OCI-M1 (cell line): ENCODE measurements at places on chromosomes 2 and 18.

GRCh38 chr18:45621061-45621511, 5.8 kb downstream of the SLC14A2 start:
- DNase-seq: peak; percentile 82

- DNase-seq: no peak
Measured at GRCh38 chr2:221330436-221330835, 241.7 kb downstream of the EPHA4 start.

GRCh38 chr2:85804583-85804982, 50.8 kb downstream of the ATOH8 start:
- DNase-seq: peak; percentile 29

DNA sequence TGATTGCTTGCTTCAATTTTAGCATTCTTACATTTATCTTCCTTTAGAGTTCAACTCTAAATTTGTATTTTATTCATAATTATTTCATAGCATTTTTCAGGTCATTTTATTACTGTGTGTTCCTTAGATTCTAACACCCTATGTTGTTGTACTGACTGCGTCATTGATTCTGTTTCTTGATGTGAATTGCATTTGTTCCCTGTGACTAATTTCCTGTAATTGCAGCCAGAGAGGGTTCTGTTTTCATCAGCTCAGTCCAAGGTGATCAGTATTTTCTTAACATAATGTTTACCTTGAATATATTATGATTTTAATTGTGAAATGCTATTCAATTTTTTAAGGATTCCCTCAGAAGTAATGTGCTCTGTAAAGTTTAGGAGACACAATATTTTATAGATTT, 970.2 kb upstream of the PIK3C3 start:
- DNase-seq: no peak

- DNase-seq: no peak
Measured at GRCh38 chr2:159186462-159186861, 100.0 kb downstream of the WDSUB1 start.

- peak; percentile 89 for DNase-seq
Measured at GRCh38 chr2:187547353-187547979, 6.8 kb downstream of the TFPI start.

- DNase-seq: no peak
Measured at GRCh38 chr2:149556452-149556851, 31.1 kb downstream of the MMADHC start.

- DNase-seq: no peak
Measured at GRCh38 chr18:50183556-50183955, 11.4 kb downstream of the MYO5B start.

DNA sequence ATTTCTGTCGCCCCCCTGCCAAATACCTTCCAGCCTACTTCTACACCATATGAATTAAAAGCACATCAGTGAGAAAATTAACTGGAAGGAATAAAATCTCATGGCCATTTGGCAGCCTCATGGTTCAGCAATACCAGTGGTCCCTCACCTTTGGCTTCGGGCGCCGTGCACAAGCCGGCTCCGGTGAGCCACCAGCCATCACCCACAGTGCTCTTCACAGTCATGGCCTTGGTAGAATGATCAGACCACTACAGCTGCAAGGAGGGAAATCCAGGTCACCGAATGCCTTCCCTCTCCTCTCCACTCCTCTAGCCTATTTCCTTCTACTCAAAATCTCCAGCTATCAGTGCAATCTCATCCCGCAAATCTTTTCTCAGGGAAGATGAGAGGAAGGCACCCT, 239.1 kb downstream of the C1D start:
- DNase-seq: no peak

DNA sequence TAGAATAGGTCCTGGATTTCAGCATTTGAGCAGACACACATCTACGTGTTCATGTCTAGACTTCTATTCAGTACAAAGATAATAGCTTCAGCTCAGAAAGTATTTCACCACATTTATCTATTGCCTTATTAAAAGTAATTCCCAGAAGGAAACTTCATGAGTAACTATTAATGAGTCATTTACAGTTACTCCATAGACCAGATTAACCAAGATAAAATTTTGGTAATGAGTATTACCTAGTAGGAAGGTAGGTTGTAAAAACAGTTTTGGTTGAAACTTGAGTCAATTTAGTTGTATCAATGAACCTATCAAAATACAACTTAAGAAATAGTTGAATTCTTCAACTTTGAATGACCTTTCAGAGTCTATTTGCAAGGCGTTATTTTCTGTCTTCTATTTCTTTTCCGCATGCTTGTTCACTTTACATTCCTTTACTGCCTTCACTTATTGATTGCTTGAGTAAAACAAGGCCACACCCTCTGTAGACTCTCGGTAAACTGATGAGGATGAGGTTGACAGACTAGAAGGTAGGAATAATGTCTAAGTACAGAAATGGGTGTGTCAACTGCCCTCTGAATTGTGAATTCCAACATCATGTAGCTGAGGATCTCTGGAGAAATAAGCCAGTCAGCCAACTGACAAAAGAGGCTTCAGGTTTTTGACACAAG, 1165.6 kb upstream of the ZEB2 start:
- no peak for DNase-seq

DNA sequence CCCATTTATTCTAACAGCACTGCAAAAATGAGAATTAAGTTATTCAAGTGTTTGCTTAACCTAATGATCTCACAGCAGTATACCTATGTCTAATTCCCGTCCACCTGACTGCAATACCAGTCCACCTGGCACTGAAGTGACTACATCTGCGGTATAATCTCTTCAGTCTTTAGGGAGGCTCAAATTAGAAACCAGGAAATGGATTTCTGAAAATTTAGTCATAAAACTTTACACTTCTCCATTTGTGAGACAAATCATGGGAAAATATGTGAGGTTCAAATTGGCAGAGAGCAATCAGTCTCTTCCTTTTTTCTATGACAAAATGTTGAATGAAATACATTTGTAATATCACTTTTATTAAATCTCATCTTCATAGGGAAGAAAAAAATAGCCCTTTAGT, 33.0 kb downstream of the FTCDNL1 start:
- DNase-seq: no peak

DNA sequence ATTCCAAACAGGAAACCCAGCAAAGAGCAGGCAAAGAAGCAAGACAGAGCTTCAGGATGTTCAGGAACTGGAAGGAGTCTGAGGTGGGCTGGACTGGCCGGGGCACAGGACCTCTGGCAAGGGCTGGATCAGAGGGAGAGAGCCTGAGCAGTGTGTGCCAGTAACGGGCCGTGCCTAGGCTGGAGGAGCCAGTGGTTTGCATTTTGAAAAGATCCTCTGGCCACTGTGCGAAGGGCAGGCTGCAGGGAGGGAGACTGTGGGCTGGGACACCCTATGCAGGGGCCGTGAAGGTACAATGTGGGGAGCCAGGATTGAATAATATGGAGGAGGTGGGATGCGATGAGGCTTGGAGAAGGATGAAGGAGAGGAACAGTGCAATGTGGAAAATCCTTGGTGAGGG, 6.2 kb upstream of the SDC1 start:
- DNase-seq: no peak

DNA sequence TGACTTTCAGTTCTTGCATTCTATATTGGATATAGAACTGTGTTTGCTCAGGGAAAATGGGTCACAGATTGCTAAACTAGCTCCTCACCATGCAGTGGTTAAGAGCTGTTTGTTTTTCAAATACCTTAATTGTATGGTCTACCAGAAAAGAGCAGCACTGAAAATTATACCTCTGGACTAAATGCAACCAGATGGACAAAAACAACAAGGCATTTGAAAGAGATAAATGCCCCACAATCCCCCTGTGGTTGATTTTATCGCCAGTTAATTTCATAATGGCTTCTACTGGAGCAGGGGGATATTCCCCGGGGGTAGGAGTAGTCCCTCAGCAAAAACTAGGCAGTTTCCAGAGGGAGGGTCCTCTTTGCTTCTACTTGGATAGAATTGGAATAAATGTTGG, 267.9 kb upstream of the TNP1 start:
- DNase-seq: no peak
